ENCODE measurements at places on chromosomes 16 and 17. TPM values are rescaled to one million over a fixed set of nuclear protein-coding genes. Genes with fewer than 3 reads are reported as not detected.

DNA sequence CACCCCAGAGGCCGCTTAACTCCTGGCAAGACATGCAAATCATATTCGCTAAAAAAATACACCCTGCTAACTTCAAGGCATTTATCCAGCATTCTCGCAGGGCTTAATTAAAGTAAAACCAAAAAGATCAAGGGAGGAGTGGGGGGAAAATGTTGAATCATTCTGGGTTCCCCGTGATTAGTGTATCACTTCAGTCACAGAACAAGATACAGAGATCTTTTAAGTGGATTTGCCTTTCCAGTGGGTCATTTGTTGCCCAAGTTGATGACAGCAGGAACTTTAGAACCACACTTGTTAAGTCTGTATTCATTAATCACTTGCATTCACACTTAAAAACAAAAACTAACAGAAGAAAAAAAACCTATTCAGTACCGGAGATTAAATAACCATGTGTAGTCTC, 17.3 kb downstream of the CRYBA1 start:
- no peaks in the 10 kb centered on the region for H3K27me3 ChIP-seq
- DNase-seq = no peak
- peaks cover 85% of the 10 kb centered on the region for H3K36me3 ChIP-seq
- H3K27ac ChIP-seq = no peak overlapping the region

DNA sequence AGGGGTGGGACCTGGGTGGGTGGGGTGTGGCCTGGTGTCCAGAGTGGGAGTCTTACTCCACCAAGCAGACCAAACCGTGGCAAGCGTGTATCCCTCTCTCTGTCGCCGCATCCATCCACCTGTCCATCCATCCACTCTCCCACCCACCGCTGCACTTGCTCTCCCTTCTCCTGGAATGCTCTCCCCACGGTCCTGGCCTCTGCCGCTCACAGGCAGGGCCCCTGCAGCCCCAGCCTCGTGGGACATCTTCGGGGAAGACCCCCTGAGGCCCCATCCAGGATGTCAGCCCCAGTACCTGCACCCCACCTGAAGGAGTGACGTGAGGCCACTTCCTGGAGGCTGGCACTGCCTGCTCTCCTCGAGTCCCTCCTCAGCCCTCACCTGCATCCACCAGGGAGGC, 189.5 kb upstream of the GSE1 start:
- H3K36me3 ChIP-seq = no peaks in the 10 kb centered on the region
- no peak overlapping the region for H3K27ac ChIP-seq
- DNase-seq = peak; percentile 36
- H3K4me3 ChIP-seq = no peak overlapping the region
- peaks cover 5% of the 10 kb centered on the region for H3K4me1 ChIP-seq

GRCh38 chr16:7443142-7443541, 110.5 kb downstream of the RBFOX1 start:
- no peak overlapping the region for H3K27ac ChIP-seq
- no peaks in the 10 kb centered on the region for H3K27me3 ChIP-seq
- DNase-seq = no peak
- no peaks in the 10 kb centered on the region for H3K4me1 ChIP-seq
- H3K4me3 ChIP-seq = no peak overlapping the region
- no peaks in the 10 kb centered on the region for H3K36me3 ChIP-seq

GRCh38 chr17:3636908-3637373, 381 bp downstream of the CTNS start:
- peaks cover 11% of the 10 kb centered on the region for H3K36me3 ChIP-seq
- H3K27ac ChIP-seq = 0 out of 2 replicates have a peak overlapping the region, but pooled peaks have one; percentile 93
- no peak for DNase-seq
- no peaks in the 10 kb centered on the region for H3K27me3 ChIP-seq

DNA sequence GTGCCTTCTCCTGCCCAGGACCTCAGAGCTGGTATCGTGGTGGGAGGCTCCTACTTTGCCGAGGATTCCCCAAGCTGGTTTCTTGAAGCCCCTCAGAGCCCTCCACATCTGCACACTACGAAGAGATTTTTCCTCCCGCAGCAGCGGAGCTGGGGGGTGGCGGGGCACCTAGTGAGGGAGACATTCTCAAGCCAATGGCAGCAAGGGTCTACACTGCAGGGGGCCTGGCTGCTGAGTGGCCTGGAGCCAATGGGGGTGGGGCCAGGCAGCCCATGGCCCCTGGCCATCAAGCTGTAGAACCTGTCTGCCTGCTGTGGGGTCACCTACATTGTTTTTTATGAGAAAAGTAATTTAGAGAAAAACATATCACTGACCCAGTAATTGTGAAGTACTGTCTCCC, 5.0 kb downstream of the SLC26A11 start:
- H3K27ac ChIP-seq = no peak overlapping the region
- H3K4me1 ChIP-seq = 0 out of 2 replicates have a peak, but pooled peaks cover 3% of the 10 kb centered on the region
- H3K27me3 ChIP-seq = no peaks in the 10 kb centered on the region
- no peak overlapping the region for H3K4me3 ChIP-seq
- peaks cover 15% of the 10 kb centered on the region for H3K36me3 ChIP-seq
- DNase-seq = no peak

The CDH11 gene
- 107 TPM for total RNA-seq

Data from SJSA1 (cell line).